ENCODE measurements at places on chromosomes 6 and 20.

DNA sequence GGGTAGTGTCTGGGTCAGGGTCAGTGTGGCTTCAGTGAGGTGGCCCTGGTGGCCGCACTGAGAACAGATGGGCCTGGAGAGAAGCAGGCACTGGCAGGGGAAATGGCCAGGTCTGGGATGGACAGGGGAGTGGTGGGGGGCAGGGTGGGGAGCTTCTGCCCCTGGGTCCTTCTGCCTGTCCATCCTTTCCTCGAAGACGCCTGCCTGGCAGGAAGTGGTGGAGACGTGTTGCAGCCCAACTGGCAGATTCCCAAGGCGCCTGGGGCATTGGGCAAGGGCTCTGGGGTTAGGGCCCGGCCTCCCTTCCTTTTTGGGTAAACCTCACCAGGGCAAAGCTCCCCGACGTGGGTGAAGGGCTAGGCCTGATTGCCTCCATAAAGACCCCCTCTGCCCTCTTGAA, 10.4 kb downstream of the SRC start:
- DNase-seq = no peak

- DNase-seq = no peak
These were observed 395.8 kb upstream of the PLCB4 start for GRCh38 chr20:8673116-8673515.

DNA sequence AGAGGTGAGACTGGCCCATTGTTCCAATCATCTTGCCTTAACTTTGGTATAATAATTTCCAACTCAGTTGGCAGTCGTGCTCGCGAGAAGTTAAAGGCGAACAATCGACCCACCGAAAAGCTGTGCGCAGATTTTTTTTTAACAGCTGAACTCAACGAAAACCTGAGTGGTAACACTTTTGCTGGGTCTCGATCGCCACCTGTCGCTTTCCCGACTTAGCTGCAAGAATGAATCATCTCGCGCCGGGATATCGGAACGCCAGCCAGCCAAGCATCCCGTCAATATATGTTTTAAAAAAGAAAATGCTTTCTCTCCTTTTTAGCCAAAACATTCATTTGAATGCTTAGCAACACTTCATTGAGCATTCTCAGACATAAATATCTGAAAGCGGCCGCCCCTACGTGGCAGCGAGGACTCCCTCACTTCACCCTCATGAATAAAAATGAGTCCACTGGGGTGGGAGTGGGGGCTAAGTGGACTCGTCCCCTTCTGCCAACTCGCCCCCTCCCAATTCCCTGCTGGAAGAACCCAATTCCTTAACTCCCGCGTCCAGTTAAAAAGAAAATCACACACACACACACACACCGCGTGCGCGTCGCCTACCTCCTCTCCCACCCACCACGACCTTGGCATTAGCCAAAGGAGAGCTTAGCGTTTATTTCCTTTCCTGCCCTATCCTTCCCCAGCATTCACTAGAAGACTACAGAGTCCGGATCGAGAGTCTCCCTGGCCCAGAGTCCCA, 1.5 kb downstream of the COL12A1 start:
- peak; percentile 58 for DNase-seq

DNA sequence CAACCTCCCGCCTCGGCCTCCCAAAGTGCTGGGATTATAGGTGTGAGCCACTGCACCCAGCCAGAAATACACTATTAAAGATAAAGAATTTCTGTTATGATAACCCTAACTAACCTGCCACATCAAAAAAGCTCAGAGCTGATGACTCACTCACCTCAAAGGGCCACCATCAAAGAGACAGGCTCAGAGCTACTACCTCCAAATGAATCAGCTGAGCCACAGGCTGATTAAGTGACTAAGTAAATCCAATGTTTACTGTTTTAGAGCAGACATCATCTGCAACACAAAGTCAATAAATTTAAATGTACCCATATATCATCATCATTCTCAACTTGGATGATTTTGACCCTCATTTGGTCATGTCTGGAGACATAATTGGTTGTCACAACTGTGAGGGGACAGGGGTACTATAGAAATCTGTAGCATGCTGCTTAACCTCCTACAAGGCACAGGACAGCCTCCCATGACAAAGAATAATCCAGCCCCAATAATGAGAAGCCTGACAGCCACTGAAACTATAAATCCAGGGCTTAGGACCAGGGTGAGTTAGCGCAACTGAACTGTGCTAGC, 106.5 kb downstream of the ATP9A start:
- DNase-seq = peak; percentile 32

GRCh38 chr6:63444768-63445167, 125.0 kb upstream of the LGSN start:
- DNase-seq = no peak
